NCI-H446 treated with DMSO at 0.1 percent for 48 hours (cell line): ENCODE measurements at places on chromosomes 13 and 19.
A peak's percentile ranks its signal among the peaks of the same experiment; 100 is the strongest.

DNA sequence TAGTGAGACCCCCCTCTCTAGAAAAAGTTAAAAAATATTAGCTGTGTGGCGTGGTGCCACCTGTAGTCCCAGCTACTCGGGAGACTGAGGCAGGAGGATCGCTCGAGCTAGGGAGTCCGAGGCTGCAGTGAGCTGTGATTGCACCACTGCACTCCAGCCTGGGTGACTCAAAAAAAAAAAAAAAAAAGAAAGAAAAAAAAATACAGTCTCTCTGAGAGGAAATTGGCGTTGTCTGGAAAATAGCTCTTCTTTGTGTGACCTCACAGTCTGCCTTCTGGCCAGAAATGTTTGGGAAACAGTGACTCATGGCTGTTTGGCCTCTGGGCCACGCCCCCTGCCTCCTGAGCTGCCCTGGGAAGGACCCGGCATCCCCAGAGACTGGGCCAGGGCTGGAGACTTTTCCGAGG lies 10.7 kb downstream of the MARCHF2 start:
- DNase-seq = peak; percentile 59

- no peak for DNase-seq
Observed at GRCh38 chr19:32038021-32038920, 307.1 kb upstream of the ZNF507 start.

GRCh38 chr13:97113231-97114001 lies 108.7 kb upstream of the MBNL2 start:
- no peak for DNase-seq

DNA sequence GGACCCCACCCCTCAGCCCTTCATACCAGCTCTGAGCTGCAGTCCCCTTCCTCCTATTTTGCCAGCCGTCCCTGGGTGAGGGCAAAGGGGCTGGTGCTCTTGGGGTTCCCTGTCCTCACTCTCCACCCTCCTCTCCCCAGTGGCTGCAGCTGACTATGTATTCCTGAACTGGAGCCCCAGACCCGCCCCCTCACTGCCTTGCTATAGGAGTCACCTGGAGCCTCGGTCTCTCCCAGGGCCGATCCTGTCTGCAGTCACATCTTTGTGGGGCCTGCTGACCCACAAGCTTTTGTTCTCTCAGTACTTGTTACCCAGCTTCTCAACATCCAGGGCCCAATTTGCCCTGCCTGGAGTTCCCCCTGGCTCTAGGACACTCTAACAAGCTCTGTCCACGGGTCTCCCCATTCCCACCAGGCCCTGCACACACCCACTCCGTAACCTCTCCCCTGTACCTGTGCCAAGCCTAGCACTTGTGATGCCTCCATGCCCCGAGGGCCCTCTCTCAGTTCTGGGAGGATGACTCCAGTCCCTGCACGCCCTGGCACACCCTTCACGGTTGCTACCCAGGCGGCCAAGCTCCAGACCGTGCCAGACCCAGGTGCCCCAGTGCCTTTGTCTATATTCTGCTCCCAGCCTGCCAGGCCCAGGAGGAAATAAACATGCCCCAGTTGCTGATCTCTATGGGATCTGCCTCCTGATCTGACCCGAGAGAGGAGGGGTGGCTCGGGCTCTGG lies 2.4 kb downstream of the COX7A1 start:
- no peak for DNase-seq

DNA sequence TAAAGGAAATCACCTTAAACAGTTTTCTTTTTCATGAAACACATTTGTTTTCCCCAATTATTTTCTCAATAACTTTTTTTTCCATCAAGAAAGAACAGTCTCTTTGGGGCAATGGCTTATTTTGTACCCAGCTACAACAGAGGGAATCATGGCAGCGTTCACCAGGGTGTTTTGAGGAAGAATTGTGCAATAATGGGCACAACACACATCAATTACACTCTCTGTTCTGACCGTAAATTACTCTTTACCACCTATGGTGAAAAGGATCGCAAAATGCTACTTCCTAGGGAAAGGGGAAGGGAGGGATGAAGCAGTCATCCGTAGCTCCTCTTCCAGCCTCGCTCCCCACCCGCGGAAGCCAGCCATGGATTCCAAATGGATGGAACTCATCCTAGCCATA lies 38.6 kb downstream of the TMTC4 start:
- no peak for DNase-seq

- no peak for DNase-seq
Observed at GRCh38 chr13:30561511-30561910, 56.2 kb upstream of the USPL1 start.

GRCh38 chr19:45023048-45023447 lies 15.8 kb upstream of the CLASRP start:
- DNase-seq = no peak

- no peak for DNase-seq
Observed at GRCh38 chr13:97879646-97880310, 73.7 kb upstream of the IPO5 start.

DNA sequence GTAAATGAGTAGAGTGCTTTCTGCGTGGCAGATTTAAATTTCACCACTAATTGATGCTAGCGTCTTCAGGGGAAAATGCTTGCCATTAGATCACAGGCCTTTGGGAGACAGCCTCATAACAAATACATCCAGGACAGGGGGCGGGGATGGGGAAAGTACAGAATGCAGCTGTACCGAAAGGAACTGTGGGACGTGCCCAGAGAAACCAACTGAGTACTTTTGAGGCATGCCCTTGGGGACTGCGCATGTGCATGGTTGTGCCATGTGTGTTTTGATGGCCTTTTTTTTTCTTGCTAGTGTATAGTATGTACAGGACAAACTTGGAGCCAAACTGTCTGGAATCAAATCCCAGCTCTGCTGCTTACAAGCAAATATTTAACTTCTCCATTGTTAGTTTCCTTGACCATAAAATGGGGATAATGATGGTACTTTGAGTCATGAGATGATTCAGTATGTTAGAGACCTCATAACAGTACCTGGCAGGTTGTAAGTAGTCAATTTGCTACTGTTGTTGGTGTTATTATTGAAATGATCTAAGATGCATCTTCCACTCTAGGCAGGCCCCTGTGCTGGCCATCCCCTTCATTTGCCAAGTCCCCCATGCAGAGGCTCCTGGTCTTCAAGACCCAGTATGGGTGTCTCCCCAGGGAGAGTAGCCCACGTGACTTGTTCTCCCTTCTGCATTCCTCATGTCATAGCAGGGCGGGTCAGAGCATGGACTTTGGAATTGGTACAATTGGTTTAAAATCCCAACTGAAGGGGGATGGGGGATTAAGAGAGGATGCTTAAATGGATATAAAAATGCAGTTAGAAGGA lies 68.3 kb upstream of the NPAS1 start:
- no peak for DNase-seq

DNA sequence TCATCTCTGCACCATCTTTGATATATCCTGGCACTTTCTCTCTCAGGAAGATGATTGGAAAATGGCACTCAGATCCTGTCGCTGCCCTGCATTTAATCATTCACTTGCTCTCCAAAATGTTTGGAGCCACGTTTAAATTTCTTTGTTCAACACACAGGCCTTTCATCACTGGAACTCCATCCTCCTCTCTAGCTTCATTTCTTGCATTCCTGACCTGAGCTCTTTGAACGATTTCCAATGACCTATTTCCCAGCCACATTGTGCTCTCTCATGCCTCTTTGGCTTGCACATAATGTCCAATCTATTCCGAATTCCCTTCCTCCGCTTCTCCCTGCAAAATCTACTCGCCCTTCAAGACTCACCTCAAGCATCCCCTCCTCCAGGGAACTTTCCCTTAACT lies 287.4 kb upstream of the NBEA start:
- DNase-seq = no peak

DNA sequence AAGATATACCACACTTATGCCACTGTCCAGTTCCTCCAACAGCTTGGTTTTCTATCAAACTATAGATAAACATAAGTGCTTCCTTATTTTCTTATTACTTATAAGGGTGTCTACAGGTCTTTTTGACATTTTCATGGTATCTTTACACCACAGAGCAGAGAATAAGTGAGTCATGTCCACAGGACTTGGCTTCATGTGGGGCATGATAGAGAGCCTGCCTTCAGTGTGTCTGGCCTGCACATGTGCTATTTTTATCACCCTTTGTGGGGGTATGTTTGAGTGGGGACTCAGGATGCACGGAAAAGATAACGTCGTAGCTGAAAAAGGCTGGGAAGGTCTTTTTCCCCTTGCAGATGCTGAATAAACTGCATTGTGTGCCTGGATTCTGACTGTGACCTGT lies 8.1 kb upstream of the STOML3 start:
- DNase-seq = no peak

- DNase-seq = no peak
Observed at GRCh38 chr19:23436944-23437343, 41.7 kb upstream of the ZNF91 start.

DNA sequence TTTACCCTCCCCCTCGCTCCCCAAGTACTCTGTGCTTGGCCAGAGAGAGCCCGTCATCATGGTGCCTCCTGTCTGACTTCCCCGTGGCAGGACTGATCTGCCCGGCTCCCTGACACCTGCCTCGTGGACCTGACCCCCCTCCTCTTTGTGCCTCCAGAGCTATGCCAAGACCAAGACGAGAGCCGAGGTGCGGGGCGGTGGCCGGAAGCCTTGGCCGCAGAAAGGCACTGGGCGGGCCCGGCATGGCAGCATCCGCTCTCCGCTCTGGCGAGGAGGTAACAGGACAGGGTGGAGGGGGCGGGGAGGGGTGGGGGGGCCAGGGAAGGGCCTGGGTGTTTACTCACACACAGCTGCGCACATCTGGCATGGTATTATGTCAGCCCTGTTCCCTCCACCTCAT lies 4.5 kb downstream of the MRPL4 start:
- no peak for DNase-seq

GRCh38 chr19:52735734-52736133 lies 890 bp upstream of the ZNF611 start:
- DNase-seq = no peak

DNA sequence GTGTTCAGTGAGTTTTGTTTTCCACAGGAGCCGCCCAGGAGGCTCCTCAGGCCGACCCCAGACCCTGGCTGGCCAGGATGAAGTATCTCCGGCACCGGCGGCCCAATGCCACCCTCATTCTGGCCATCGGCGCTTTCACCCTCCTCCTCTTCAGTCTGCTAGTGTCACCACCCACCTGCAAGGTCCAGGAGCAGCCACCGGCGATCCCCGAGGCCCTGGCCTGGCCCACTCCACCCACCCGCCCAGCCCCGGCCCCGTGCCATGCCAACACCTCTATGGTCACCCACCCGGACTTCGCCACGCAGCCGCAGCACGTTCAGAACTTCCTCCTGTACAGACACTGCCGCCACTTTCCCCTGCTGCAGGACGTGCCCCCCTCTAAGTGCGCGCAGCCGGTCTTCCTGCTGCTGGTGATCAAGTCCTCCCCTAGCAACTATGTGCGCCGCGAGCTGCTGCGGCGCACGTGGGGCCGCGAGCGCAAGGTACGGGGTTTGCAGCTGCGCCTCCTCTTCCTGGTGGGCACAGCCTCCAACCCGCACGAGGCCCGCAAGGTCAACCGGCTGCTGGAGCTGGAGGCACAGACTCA lies 12.9 kb downstream of the B3GNT3 start:
- no peak for DNase-seq

DNA sequence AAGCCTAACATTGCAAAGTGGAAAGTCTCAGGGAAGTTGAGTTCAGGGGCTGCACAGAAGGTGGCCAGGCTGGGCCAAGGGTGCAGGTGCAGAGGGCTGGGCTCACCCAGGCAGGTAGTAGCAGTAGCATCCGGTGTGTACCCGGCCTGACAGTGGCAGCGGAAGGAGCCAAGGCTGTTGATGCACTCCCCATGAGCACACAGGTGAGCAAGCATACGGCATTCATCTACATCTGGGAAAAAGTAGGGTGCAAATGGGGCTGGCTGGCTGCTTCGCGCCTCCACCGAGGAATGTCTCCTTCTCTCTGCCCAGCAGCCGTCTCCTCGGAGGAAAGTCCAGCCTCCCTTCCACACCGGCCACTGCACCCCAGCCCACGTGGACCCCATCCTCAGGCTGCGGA lies 30.6 kb downstream of the CCL25 start:
- DNase-seq = no peak

GRCh38 chr13:51552027-51552426 lies 32.2 kb upstream of the WDFY2 start:
- no peak for DNase-seq

- no peak for DNase-seq
Observed at GRCh38 chr19:58058467-58058866, 615 bp upstream of the ZNF135 start.
